ENCODE measurements at places on chromosomes 6 and 20. TPM values are rescaled to one million over a fixed set of nuclear protein-coding genes. Genes with fewer than 3 reads are reported as not detected.

The RAD21L1 gene
- total RNA-seq = not detected

The OTOR gene
- not detected for total RNA-seq

The MEI4 gene
- total RNA-seq = not detected

The LRRN4 gene
- total RNA-seq = not detected

The OXT gene
- total RNA-seq = not detected

The ADTRP gene
- total RNA-seq = 79.9 TPM

The FHL5 gene
- 1.0 TPM for total RNA-seq

The TRAPPC3L gene
- total RNA-seq = not detected

The PTCHD4 gene
- not detected for total RNA-seq

The DDO gene
- total RNA-seq = 2.3 TPM

The ASIP gene
- total RNA-seq = not detected

The RAET1L gene
- 0.24 TPM for total RNA-seq

The DDX43 gene
- 0.16 TPM for total RNA-seq

The LCA5 gene
- 0.74 TPM for total RNA-seq

The TRIM40 gene
- total RNA-seq = 10.7 TPM

The SCGN gene
- total RNA-seq = 4.6 TPM

The TRMT11 gene
- 18.7 TPM for total RNA-seq

The SFTA2 gene
- total RNA-seq = not detected

The FGD2 gene
- 3.6 TPM for total RNA-seq

The PCSK2 gene
- total RNA-seq = 2.0 TPM

The DOK5 gene
- 0.80 TPM for total RNA-seq

The GMPR gene
- total RNA-seq = 4.7 TPM

Data from colonic mucosa (tissue), 4 donors.